CD14-positive monocyte (primary cell): ENCODE measurements at places on chromosomes 2 and 18.

GRCh38 chr2:68250196-68250595 is 2.1 kb downstream of the PPP3R1 start:
- peak; percentile 35 for DNase-seq

DNA sequence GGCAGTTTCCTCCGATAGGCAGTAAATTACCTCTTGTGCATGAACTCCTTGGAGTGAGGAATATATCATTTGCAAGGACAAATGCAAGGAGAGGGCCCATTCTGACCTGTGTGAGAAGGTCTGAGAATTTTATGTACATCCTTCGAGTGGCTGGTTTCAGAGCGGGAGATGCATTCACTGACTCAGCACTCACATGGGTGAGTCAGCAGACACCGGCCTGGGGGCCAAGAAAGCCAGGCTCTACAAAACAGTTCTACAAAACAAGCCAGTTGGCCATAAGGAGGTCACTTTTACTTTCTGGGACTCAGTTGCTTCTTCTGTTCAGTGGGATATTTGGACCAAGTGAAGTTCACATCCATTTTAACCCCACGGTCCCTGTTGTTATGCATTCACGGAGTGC is 35.3 kb downstream of the CYP26B1 start:
- no peak for DNase-seq

DNA sequence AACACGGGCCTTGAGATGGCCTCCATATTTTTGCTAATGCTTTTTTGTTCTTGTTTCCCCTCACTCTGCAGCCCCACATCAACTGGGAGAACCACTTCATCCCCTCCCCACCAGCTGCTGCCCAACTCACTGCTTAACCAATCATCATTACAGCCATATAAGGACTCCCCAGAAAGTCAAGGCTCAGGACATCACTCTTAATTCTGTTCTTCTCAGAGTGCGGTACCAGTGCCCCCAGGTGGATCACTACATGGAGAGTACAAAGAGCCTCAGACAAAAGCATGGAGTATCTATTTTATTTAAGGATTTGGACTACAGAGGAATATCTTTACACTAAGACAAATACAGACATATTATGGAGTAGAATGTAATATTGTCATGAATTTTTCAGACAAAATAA is 340.6 kb downstream of the PAX3 start:
- DNase-seq = no peak

- DNase-seq = no peak
Measured at GRCh38 chr2:185215497-185215896, 523.1 kb upstream of the FSIP2 start.

GRCh38 chr2:628651-629050 is 48.6 kb downstream of the TMEM18 start:
- no peak for DNase-seq
